ENCODE measurements at places on chromosomes 5 and 9.

DNA sequence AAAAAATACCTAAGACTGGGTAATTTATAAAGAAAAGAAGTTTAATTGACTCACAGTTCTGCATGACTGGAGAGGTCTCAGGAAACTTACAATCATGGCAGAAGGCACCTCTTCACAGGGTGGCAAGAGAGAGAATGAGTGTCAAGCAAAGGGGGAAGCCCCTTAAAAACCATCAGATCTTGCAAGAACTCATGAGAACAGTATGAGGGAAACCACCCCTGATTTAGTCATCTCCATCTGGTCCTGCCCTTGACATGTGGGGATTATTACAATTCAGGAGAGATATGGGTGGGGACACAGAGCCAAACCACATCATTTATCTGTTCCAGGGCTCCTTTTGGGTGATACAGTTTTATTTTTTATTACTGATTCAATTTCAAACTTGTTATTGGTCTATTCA is 23.2 kb upstream of the ADAMTS16 start:
- no peak for DNase-seq

DNA sequence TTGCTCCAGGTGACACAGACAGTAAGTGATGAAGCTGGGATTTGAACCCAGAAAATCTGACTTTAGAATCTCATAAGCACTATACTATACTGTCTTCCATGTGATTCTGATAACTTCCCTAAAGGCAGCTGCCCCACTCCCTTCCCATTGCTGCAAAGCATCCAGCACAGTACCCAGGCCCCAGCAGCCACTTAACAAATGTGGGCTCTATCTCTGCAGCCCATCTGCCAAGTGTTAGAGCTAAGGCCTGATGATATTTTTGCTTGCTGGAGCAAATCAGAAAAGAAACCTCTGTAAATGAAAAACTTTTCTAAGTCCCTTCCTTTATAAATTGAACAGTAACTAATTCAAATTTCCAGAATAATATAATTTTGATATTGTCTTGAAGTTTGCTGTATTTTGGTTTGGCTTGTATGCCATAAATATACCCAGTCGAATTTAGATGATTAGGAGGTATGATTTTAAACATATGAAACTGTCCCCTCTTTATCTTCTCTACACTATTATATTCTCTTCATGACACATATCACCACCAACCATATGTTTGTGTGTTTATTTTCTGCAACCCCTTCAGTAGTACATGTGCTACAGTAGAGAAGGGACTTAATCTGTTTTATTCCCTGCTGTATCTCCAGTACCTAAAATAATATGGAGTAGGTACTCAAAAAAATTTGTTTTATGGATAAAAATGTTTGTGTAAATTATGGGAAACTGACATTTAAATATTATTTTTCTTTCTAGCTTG is 63.8 kb downstream of the SMIM15 start:
- no peak for DNase-seq

DNA sequence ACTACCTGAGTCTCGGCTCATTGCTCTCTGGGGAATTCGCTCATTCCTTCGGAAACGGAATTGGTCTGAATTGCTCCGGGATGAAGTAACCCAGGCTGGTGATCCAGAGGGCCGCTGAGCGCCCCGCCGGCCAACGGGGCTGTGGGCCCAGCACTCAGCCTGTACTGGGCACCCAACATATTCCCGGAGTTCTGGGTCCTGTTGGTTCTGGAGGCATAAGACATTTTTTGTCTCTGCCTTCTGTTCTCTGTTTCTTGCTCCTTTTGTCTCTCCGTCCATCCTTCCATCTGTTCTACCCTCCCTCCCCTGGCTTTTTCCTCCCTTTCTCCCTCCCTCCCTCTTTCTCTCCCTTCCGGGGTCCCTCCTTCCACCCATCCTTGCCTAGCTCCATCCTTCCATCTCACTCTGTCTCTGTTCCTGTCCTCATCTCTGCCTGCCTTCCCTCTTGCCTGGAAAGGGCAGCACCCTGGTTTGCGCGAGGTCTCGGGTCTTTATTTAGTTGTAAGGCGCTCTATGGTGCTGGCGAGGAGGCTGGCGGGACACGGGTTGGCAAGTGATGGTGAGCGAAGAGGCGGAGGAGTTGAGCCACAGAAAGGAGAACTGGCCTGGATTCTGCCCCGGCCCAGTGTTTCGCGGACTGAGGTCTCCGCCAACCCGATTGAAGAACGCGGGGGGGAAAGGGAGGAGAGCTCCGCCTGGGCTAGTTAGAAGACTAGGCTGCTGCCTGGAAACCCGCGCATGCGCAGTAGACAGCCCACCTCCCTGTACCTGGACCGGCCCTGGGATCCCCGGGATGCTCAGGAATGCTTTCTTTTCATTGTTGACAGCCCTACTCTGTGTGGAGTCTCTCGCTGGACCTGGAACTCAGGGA is 1468.0 kb downstream of the FOXD4L5 start:
- peak; percentile 44 for DNase-seq

DNA sequence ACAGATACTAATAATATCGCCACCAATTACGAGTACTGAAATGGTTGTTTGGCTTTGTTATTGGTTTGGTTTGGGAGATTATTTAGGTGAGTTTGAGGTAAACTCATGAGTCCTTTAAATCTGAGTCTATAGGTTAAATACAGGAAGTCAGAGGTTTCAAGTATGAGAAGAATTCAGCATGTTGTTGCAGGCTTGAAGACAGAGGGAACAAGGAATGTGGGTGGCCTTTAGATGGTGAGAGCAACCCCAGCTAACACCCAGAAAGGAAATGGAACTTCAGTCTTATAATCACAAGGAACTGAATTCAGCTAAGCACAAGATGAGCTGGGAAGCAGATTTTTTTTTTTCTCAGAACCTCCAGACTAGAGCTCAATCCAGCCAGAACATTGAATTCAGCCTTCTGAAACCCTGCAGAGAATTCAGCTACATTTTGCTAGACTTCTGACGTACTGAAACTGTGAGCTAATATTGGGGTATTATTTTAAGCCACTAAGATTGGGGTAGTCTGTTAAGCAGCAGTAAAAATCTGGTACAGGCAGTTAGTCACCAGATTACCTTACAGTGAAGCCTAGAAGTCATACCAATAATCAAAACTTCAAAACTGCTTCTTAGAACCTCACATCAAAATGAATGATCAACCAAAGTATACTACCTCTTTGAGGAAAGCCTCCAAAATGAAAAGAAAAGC is 216.0 kb upstream of the PUM3 start:
- no peak for DNase-seq

DNA sequence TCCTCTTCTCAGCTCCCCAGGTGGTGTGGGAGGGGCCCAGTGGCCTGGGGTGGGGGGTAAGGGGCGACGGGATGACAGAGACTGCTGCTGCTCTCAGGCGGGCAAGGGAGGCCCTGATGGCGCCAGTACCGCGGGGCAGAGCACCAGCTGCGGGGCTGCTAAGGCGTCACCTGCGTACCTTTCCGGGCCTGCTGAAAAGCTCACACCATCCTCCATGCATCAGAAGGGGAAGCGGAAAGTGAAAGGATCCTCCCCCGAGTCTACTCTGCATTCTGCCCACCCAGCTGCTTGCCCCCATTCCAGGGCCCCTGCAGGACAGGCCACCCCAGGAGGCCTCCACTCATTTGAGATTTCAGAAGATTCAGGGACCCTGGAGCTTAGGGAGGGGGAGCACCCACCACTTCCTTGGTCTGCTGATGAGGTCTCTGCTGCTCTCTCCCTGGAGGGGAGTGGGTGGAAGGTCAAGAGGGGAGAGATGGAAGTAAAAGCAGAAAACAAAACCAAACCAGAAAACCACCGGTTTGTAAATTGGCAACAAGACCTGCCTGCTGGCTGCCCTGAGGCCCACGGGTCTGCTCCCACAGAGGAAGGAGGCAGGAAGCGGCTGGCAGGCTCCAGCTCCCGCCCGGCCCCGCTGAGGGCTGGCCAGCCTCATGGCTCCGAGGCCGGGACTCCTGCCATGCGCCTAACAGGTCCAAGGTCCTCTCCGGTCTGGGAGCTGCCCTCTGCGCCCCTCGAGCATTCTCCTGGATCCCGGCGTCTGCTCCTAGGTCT is 33.6 kb downstream of the PRRT1B start:
- no peak for DNase-seq

GRCh38 chr5:52767766-52768480 is 19.8 kb upstream of the ITGA1 start:
- DNase-seq = no peak

GRCh38 chr5:132418881-132419280 is 49.4 kb downstream of the SLC22A5 start:
- DNase-seq = no peak

DNA sequence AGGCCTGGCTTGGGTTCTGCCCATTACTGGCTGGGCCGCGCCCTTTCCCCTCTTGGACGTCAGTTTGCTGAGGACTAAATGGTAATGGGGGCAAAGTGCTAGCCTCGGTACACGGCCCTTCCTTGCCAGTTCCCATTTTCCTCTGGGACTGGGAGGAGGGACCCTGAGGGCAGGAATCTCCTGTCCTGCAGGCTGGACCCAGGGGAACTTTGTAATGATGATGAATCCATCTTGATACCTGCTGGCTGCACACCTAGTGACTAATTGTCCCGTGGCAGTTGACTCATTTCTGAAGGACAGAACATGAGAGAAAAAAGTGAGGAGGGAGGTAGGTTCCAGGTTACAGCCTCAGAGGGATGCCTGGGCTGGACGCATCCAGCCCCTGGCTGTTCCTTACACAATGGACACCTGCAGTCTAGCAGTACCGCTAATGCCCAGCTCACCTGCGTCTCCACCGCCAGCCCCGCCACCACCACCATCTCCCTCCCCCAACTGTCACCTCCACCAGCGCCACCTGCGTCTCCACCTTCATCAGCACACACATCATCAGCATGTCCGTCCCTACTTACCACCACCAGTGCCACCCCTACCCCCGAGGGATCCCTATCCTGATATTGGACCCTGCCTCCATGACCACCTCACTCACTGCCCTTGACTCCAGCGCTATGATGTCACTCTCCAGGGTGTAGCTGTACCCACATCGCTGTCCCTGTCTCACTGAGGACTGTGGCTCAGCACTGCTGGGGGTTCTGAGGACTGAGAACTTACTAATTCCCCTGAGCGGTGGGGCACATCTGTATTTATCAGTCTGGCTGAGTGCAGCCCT is 4.3 kb downstream of the CDHR2 start:
- DNase-seq = no peak

DNA sequence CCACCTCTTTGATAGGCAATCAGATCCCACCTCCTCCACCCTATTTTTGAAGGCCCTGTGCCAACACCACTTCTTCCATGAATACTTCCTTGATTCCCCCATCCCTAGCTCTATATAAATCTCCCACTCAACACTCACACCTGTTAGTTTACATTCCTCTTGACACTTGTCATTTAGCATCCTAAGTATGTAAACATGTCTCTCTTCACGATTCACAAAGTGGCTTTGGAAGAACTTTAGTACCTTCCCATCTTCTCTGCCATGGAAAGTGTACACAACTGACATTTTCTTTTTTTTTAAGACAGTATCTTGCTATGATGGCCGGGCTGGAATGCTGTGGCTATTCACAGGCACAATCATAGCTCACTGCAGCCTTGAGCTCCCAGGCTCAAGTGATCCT is 1.5 kb upstream of the FXN start:
- no peak for DNase-seq

DNA sequence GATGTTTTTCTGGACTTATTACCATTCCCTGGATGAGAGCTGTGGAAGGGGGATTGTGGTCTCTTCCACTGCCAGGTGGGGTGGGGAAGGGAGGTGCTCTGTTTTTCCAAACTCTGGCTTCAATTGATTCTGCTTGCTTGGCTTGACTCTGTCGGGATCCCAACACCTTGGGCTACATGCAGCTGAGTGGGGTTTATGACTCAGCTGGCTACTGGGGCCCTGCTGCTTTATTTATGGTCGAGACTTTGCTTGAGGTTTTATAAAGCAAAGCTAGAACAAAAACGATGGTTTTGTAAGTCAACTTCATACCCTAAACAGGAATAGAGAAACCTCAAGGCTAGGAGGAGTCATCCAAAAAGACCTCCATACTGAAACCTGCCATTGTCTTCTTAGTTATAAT is 76.3 kb downstream of the AOPEP start:
- DNase-seq = no peak

- peak; percentile 32 for DNase-seq
Observed at GRCh38 chr5:130337179-130337888, 433.1 kb downstream of the CHSY3 start.

GRCh38 chr5:59588922-59589321 is 304.6 kb downstream of the PDE4D start:
- DNase-seq = no peak

DNA sequence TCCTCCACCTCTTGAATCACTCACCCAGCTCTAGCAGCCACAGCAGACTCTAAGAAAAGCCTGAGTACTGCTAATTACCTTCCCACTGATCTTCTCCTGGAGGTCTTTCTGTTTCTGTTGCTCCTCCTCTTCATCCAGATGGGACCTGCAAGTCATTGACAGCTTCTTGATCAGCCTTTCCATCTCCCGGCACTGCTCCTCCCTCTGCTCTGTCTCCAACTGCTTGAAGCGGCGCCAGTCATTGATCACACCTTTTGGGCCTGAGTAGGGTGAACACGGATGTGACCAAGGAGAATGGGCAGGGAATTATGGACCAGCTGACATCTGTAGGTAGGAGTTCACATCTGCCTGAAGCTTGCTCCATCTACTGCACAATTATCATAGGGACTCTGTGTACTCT is 5.5 kb downstream of the PDCL start:
- no peak for DNase-seq

DNA sequence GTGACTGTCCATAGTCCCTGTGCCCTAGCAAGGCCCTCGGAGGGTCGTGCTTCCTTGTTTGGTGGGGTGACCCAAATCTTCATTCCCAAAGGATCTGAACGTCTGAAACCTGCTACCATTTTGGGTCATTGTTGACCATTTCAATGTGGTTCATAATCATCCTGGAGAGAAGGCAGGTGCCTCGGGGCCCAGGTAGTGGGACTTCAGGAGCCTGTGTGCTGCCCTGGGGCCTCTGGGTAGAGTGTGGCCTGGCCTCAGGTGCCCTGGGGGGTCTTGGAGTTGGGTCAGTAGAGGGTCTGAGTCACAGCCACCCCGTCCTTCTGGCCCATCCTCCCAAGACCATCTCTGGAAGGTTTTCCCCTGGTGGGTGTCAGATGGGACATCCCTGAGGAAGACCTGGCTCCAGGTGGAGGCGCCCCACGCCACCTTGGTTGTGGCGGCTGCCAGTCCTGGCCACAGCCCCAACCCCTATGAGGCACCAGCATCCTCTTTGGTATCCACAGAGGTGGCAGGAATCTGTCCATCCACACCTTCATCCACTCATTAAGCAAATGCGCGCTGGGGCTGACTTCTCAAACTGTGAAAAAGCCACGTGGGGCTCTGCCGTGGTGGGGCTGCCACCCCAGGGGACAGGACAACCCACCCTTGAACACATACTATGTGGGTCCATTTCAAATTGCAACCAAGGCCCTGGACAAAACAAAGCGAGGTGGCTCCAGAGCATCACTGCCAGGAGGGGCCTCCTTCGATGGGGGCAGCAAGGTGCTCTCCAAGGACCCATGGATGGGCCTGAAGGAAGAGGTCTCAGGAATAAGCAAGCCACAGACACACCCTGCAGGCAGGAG is 41.6 kb upstream of the FCN1 start:
- DNase-seq = no peak

GRCh38 chr5:93249651-93250289 is 331.2 kb downstream of the NR2F1-AS1 start:
- no peak for DNase-seq
